ENCODE measurements at places on chromosomes 6 and 20.

- DNase-seq, result no peak
Measured at GRCh38 chr20:15162079-15162647, 824.8 kb upstream of the FLRT3 start.

DNA sequence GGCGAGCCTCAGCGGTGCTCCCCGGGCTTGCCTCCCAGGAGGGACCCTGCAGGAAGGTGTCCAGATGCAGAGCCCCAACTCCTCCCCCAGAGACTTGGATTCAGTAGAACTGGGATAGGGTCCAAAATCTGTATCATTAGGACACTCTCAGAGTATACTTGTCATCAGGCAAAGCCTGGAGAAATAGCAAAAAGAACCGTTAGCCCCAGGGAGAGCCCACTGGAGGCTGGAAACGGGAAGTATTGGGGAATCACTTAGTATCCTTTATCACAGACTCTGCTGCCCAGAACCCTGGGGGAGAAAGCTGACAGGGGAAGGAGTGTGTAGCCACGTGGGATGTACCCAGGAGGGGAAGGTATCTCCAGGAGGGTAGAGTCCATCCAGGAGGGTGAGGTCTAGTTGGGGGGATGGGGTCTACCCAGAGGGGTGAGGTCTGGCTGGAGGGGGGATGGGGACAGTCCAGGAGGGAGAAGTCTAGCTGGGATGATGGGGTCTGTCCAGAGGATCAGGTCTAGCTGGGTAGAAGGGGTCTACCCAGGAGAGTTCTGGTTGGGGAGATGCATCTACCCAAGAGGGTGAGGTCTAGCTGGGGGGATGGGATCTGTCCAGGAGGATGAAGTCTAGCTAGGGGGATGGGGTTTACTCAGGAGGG, 107.2 kb downstream of the LY86 start:
- no peak for DNase-seq

- no peak for DNase-seq
Measured at GRCh38 chr6:132130626-132131298, 179.6 kb upstream of the CCN2 start.

DNA sequence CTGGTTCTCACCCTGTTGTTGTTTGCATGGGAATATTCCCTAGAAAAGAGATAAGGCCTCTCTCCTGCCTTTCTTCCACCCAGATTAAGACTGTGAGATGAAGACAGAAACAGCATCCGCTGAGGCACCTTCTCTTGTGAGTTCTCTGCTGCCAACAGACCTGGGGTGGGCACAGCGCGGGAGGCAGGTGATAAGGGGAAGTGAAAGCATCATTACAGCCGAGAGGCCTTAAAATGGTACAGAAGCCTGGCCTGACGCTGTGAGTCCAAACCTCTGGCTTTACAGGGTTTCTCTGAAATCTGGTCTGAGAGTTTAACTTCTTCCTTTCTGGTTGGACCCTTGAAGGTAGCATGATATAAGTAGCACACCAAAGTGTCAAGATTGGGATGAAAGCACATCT, 21.0 kb upstream of the IYD start:
- no peak for DNase-seq

- no peak for DNase-seq
Measured at GRCh38 chr20:62461157-62461556, 14.6 kb downstream of the GATA5 start.

- peak; percentile 65 for DNase-seq
Measured at GRCh38 chr6:50822078-50822476, 3.4 kb downstream of the TFAP2B start.

GRCh38 chr6:7204726-7205125, 97.0 kb downstream of the RREB1 start:
- no peak for DNase-seq

Measured in NCI-H1417 (cell line).